ENCODE measurements at places on chromosomes 3 and 15.

GRCh38 chr3:125057186-125057850, 1.5 kb upstream of the HEG1 start:
- no peak for DNase-seq

DNA sequence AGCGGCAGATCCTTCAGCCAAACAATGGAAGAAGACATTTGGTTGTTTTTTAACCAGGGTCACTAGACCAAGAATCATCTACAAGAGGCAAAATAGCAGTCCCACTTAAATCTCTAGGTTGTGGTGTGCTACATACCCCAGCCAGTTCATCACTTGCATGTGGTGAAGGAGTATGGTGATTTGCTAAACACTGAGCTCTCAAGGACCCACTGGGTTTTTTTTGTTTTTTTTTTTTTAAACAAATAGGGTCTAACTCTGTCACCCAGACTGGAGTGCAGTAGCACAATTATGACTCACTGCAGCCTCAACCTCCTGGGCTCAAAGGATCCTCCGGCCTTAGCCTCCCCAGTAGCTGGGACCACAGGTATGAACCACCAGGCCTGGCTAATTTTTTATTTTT, 508.0 kb downstream of the FOXP1 start:
- DNase-seq: no peak

DNA sequence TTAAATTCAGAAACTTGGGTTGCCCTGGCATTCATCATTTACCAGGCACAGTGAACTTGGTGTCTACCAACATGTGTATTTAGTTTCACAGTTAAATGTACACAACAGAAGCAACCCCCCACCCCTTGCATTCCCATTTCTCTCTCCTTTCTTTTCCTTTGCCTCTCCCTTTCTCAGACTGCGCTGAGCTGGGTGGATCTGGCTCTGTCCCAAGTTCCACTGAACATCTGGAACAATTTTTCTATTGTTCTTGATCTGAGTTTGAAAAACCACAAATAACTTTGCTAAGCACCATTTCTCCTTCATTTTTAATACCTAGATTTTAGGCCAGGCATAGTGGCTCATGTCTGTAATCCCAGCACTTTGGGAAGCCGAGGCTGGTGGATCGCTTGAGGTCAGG, 242.2 kb downstream of the ABHD5 start:
- no peak for DNase-seq

DNA sequence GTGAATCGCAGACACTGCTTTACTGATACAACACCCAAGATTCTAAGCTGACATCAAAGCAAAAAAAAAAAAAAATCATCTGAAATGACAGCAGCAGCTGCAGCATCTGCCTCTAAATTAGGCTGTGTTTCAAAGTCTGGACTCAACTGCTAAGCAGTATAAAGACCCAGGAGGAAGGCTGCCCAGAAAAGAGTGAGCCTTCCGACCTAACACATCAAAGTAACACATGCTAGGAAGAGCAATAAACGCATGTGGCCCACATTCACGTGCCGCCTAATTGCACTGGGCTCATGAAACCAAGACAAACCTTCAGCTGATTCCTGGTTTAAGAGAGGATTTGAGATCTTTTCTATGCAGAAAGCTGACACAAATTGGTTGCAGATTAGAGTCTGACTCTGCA, 317.1 kb downstream of the ZIC4 start:
- no peak for DNase-seq

DNA sequence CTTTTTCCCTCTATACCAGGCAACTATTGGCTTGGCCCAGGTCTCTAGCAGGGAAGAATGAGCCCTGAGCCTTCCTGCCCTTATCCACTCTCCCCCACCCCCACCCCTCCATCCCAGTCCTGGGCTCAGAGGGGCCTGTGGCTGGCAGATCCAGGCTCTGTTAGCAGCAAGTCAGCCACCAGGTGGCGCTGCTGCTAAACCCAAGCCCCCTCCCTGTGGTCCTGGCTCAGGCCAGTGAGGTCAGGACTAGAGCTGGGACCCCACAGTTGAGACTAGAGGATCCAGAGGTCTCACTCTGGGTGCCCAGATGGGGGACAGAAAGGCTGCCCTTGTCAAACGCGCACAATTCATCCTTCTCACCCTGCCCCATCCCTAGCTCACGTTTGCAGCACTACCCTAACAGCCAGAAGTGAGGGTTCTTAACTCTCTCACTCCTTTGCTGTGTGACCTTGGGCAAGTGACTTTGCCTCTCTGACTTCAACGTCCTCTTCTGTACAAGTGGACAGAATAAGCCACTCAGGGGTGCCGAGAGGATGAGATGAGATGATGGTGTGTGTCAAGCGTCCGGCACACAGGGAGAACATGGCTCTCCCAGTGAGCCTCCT, 46.8 kb upstream of the SLC6A1 start:
- peak; percentile 52 for DNase-seq

DNA sequence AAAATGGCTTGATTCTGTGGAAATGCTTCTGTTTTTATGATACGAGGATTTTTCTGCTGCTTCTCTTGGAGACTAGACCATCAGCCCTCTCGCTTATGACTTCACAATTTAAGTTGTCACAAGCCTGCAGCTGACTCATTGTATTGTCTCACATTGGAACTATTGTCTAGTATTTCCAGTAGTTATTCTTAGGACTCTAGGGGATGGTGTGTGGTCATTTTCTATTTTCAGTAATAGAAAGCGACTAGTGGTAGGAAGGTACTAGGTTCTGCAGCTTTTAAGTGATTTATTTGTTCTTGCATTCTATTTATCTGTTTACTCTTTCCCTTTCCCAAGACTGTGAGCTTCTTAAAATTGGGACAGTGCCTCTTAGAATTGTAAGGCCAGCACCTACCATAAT, 66.3 kb upstream of the CRTC3 start:
- DNase-seq: no peak

- DNase-seq: no peak
These were observed 75.4 kb downstream of the ADCY5 start for GRCh38 chr3:123373474-123373987.

- no peak for DNase-seq
These were observed 18.2 kb upstream of the JMJD7 start for GRCh38 chr15:41809526-41810220.

DNA sequence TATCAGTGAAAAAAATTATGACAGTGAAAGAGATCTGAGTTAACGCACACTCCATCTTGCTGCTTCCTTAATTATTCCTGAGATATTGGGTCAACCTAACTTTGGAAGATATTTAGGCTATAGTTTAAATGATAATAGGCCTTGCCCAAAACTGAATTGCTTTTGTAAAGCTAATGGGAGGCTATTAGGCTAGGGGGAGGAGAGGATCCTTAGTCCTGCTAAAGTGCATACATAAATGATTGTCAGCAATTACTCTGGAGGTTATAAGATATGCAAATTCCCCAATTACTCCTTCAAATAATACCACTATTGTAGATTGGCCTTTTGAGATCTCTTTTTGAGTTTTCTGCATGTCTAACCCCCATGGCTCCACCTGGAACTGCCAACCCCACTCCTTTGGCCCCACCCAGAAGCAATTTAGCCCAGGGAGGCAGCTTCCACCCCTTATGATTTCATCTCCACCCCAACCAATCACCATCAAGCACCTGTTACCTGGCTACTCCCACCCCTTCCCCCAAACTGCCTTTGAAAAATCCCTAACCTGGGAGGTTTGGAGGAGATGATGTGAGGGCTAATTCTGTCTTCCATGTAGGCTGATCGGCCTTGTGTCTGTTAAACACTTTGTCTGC, 509.3 kb upstream of the TGFBR2 start:
- DNase-seq: peak; percentile 8

DNA sequence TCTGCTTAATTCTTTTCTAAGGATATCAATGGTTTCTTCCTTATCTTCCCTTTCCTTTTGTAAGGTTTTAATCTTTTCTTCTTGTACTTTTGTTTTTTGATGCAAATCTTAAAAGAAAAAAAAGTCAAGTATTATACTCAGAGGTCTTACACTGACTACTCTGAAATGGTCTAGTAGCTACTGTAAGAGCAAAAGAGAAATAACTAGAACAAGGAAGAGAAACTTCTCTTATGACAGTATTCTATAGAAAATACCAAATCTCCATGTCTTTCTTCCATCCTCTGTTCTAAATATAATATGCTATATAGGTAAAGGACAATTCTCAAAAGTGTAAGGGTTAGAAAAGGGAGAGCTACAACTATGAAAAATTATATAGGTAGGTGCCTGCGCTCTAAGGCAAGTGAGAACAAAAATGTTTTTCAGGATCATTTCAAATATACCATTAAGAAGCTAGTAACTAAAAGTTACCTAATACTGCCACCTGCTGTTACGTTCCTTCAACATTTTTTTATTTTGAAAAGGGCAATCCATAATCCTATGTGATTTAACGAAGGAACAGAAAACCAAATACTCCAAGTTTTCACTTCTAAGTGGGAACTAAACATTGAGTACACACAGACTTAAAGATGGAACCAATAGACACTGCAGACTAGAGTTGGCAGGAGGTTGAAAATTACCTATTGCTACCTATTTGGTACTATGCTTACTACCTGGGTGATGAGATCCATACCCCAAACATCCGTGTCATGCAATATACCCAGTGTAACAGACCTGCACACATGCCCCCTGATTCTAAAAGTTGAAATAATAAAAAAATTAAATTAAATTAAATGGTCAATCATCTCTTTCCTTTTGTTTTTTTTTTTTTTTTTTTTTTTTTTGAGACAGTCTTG, 36.7 kb downstream of the CIP2A start:
- DNase-seq: peak; percentile 46

- no peak for DNase-seq
These were observed 17.8 kb upstream of the ZFYVE19 start for GRCh38 chr15:40789119-40789518.

- no peak for DNase-seq
These were observed 97.0 kb downstream of the IGF2BP2 start for GRCh38 chr3:185727873-185728272.

GRCh38 chr3:41603807-41604206, 358.1 kb downstream of the ULK4 start:
- peak; percentile 17 for DNase-seq

DNA sequence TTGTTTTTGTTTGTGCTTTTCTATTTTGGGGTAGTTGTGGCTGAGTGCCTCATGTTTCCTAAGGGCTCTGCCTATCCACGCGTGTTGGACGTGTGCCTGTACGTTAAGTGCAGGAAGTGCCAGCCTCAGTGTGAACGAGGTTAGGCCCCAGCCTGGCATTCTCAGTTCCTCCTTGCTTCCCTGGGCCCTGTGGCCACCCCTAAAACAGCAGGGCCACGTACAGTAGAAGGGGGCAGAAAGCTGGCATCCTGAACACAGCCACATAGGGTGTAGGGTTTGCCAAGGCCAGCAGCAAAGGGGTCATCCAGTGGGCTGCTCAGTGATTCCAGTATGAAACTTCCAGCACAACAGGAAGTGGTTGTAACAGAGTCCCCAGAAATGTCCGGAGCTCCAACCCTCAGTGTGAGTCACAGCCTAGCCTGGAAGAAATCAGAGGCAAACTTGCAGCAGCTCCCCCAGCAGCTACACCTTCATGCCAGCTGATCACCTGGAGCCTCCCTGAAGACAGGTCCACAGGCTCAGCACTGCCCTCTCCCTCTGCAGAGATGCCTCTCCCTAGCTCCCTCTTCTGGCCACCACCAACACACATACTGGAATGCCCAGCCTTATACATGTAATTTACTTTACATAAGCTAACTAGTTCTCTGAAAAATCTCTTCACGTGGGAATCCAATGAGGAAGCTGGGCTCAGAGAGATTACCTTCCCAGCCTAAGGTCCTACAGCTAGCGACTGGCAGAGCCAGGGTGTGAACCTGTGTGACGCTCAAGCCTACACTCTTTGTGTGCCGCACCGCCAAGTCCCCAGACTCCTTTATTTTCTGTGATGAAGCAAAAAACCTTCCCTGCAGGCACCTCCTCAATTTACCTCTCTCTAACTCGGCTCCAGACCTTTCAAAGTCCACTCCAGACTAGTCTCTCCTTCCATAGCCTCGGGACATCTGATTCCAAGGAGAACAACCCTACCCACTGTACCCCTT, 26.6 kb downstream of the ILDR1 start:
- peak; percentile 56 for DNase-seq

DNA sequence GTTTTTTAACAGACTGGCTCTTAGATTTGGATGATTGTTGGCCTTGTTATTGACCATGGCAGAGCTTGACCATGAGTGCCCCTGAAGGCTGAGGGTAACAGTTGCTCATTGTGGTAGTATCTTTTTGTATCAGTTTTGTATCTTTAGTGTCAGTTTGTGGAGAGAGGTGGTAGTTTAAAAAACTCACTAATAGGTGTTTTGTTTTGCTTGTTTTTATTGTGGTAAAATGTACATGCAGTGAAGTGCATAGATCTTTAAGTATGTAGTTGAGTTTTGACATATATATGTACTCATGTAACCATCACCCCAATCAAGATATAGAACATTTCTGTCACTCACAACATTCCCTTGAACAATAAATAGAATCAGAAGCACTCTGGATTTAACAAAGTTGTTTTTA, 9.8 kb downstream of the GMPS start:
- no peak for DNase-seq

DNA sequence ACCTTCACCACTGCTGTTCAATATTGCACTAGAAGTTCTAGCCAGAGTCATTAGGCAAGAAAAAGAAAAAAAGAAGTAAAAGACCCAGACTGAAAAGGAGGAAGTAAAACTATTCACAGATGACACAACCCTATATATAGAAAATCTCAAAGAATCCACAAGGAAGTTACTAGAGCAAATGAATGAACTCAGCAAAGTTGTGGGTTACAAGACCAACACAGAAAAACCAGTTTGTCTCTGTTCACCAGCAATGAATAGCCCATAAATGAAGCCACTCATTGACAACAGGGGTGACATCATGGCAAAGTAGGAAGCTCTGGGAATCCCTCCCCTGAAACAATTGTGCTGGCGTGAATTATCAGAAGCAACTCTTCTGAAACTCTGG, 4.6 kb downstream of the CFAP100 start:
- no peak for DNase-seq

DNA sequence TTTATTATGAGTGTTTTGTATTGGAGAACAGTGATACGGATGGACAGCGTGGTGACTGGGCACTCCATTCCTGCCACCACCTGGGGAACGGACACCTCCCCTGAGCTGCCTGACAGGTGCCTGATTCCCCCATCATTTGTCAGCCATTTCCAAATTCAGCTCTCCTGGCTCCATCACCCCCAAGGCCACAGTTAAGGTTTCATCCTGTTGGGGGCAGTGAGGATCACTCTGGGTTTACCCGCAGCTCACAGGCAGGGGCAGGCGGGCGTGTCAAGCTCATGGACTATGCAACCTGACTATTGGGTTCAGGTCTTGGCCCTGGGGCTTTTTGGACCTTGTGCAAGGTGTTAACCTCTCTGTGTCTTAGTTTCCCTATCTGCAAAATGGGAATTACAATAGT, 76.3 kb downstream of the RAB11A start:
- peak; percentile 35 for DNase-seq

All from NCI-H69 (cell line).